ENCODE measurements at places on chromosomes 5 and 9.

GRCh38 chr9:31168161-31168560, 1216.3 kb upstream of the ACO1 start:
- no peak for DNase-seq

DNA sequence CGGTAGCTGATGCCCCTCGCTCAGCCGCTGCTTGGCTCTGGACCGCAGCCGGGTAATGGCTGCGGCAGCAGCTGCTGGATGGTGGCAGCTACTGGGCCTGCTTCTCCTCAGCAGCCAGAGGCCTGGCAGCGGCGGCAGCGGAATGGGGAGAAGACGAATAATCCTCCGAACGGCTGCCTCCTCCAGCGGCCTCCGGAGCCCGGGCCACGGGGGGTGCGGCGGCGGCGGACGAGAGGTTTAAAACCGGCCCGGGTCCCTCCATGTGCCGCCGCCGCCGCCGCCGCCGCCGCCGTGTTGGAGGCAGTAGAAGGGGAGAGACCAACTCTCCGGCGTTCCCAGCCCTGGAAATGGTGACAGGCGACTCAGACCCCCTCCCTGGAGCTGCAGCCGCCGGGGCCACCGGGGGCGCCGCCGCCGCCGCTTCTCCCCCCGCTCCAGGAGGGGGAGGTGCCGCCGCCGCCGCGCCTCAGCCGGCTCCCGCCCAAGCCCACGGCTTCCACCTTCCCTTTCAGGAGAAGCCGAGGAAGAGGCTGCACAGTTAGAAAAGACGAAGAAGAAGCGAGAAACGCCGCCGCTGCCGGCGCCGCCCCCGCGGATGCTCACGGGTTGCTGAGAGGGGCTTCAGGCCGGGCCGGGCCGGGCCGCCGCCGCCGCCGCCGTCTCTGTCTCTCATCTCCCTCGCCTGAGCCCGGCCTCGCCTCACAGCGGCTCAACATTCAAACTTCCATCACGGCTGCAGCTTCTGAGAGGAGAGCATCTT, 118.4 kb upstream of the PRSS3 start:
- DNase-seq = no peak

- no peak for DNase-seq
Measured at GRCh38 chr5:138829341-138829740, 45.8 kb downstream of the LRRTM2 start.

DNA sequence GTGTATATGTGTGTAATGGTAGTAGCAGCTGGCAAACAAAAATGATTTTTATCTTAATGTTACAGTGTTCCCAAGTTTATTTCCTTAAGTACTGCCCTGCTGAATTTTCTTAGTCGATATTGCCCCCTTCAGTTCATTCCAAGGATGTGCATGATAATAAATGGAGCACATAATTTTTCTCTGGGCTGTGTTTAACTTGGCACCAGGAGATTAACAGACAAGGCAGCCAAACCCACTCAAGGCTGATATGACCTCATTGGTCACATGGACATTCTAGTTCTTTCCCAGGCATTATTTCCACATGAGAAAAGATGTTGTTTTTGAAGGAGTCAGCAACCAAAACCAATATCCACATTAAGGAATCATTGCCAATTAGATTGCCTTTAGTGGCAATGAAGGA, 61.8 kb downstream of the COX7C start:
- peak; percentile 16 for DNase-seq

DNA sequence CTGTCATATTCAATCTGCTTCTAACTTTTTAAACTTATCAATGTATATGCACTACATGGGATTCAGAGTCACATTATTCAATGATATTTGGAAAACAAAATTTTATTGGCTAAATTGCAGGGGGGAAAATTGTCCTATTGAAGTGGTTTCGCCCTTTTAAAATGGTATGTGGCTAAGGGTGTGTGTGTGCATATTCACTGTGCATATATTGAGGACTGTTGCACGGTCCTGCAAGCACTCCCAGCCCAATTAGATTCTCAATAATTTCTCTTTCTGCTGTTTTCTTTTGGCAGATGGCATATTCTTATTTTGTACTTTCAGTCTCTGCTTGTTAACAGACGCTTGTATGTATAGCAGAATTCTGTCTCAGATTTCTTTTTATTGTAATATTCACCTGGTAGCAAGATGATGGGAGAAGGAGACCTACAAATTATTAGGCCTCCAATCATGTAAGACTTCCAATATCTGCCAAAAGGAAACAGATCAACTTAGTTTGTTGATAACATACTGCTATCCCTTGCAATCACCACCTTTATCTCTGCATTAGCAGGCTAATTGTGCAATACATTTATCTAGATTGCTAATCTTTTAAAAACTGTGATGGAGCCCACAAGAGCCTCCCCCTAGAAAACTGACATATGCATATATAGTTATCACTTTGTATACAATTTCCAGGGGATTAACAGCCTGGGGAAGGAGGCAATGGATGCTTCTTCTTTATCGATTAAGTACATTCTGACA, 411.5 kb downstream of the PLK2 start:
- DNase-seq = no peak
